NB4 (cell line): ENCODE measurements at places on chromosomes 4 and X.
A peak's percentile ranks its signal among the peaks of the same experiment; 100 is the strongest.

DNA sequence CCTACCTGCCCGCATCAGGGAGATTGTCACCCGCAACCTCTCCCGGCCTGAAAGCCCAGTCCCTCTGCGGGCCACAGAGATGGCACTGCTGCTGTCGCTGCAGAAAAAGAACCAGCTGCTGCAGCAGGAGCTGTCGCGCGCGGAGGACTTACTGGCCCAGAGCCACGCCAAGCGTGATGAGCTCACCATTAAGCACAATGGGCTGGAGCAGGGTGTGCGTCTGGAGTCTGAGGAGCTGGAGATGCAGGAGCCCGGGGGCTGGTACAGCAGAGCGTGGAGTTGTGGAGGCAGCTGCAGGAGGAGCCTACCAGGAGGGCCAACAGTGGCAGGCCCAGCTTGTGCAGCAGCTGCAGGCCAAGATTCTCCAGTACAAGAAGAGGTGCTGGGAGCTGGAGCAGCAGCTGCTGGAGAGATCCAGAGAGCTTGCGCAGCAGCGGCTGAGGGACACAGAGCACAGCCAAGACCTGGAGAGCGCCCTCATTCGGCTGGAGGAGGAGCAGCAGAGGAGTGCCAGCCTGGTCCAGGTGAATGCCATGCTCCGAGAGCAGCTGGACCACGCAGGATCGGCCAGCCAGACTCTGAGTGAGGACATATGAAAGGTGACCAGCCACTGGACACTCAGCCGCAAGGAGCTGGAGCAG, 11.3 kb downstream of the SMIM10L2A start:
- no peak for DNase-seq

GRCh38 chr4:83201761-83202160, 82.8 kb downstream of the COQ2 start:
- no peak for DNase-seq

- DNase-seq, result no peak
Observed at GRCh38 chr4:150890246-150890645, 124.8 kb downstream of the LRBA start.

GRCh38 chr4:138611721-138612120, 369.6 kb upstream of the SLC7A11 start:
- DNase-seq, result no peak

DNA sequence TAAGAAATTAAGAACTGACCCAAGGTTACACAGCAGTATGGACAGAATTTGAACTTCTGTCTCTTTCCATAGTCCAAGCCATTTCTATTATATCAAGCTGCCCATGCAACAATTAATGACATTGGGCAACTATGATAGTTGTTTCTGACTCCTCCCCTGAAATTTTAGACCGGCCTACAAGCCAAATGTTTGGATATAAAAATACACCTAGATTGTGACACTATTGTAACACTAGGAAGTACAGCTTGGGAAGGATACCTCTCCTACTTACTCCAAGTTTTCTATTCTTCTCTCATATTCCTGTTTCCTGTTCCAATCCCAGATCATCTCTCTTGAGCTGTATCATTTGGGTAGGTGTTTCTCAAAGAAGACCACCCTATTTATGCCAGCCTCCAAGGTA, 43.5 kb downstream of the RCHY1 start:
- DNase-seq, result no peak

DNA sequence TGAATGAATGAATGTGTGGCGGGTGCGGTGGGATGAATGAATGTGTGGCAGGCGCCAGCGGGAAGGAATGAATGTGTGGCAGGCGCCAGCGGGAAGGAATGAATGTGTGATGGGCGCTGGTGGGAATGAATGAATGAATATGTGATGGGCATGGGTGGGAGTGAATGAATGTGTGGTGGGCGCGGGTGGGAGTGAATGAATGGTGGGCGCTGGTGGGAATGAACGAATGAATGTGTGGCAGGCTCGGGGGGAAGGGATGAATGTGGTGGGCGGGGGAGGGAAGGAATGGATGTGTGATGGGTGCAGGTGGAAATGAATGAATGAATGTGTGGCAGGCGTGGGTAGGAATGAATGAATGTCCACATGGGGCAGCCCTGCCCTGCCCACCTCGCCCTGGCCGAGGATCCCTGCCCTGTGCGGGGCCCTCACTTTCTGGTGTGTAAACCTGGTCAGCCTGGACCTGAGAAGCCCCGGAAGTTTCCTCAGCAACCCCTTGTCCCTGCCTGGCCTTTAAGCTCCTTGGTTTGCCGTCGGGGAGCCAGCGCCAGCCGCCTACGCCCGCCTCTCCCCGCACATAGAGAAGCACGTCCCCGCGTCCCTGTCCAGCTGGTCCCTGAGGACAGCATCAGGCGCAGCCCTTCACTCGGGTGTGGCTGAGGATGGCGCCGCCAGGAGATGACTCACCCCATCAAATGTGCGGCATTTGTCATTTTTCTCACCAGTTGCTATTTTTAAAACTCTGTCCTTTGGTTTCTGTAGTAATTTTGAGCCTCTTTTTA, 112.8 kb upstream of the LRPAP1 start:
- peak; percentile 77 for DNase-seq

DNA sequence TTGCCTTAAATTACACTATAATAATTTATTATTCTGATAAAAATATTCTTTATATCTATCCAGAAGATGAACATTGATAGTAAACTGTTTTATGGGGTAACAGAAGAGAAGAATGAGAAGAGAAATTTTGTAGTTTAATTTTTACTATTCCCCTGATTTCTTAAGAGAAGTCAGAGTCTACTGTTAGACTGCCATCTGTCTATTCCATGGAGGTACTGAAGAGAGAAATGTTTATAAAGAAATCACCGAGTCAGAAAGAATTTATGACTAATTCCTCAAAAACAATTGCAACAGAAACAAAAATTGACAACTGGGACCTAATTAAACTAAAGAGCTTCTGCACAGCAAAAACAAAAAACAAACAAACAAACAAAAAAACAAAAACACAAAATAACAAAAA, 149.9 kb downstream of the FGF16 start:
- peak; percentile 1 for DNase-seq

DNA sequence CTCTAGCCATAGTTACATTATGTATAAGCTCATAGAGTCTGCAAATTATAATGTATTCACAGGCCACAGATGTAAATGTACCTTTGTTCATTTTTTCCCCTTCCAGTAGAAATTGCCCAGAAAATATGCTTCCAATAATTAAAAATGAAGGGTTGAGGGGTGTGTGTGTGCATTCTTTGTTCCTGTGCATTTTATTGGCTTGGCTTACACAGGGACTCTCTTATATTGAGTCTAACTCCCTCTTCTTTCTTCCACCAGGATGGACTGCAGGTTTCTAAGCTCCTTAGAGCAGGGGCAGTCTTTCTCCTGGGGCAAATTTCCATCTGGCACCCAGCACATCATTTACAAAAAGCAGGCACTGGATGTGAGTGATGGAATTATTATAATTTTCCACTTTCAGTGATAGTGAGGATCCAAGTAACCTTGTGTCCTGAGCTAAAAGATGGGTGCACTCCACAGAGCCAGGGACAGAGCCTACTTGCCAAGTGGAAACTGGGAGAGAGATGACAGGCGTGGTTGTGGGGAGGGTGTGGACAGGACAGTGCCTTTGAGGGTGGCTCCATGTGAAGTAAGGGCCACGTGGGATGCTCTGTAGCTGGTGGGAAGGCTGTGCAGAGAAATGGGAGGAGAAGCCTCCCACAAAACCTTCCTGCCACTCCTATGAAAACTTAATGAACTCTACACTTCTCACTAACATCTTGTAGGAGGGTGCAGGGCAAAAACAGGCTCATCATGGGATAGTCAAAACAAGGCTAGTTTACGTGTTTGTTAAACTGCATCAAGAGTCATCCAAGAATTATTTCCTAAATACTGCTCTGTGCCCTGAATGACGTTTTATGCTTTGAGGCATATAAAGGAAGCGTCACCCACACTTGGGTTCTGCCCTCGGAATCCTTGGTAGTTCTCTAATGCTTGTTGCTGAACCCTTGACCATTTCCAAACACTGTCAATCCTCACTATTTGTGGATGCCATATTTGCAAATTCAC, 16.0 kb downstream of the IGFBP7 start:
- no peak for DNase-seq

DNA sequence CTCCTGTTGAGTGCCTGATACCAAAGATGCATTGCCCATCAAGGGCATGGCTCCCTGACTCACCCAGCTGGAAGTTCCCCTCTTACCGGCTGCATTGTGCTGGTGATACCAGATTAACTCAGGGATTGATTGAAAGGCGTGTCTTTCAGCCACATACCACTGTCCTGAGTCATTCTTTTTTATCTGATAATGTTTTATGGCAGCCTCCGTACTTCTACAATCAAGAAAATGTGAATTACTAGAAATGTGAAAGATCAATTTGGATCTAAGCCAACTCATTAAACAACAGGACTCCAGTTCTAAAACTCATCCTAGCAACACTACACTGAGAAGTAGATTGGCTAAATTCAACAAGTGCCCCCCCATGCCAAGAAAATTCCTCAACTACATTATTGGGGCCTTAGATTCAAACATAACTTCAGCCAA, 40.0 kb downstream of the TXK start:
- no peak for DNase-seq

DNA sequence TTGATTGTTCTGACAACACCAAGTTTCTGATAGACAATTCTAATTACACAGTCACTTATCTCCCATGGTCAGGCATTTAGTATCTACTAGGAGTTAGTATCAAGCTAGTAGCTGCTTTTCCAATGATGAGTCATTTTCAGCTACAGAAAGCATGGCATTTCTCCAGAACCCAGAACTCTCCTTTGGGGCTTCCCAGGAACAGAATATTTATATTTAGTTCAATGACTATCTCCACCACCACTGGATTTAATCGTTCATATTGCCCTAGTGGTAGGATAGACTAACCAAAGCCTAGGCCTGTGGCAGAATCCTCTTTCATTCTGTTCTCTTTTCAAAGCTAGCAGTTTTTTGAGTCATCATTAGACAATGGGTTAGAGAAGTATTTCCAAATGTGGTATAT, 569.4 kb downstream of the GABRG1 start:
- DNase-seq, result no peak

GRCh38 chrX:109749207-109749606, 16.1 kb upstream of the ACSL4 start:
- no peak for DNase-seq
